ENCODE measurements at places on chromosomes 3 and 15.

DNA sequence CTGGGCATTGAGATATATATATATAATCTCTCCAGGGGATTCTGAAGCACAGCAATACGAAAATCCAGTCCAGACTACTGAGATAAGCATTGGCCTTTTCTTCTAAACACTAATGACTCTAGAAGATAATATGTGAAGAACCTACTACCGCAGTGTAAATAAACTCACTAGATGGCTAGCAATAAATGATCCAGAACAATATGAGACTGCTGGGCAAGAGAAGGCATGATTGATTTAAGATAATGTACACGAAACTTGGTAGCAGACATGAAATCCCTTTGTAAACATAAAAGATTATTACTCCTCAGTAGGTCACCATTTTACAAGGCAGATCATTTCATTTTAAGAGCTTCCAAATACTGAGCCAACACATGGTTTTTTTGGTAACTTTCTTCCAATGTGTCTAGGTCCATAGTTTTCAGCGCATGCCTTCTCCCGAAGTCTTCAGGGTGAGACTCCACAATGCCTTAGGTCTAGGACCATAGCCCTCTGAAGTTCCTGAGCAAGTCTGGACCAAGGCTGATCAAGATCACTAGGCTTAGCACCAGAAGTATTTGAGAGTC, 193.2 kb downstream of the LRRN1 start:
- DNase-seq, result no peak

GRCh38 chr15:85583923-85584390, 203.6 kb downstream of the AKAP13 start:
- DNase-seq, result no peak

GRCh38 chr3:56864918-56865524, 63.3 kb upstream of the ARHGEF3 start:
- DNase-seq, result no peak

DNA sequence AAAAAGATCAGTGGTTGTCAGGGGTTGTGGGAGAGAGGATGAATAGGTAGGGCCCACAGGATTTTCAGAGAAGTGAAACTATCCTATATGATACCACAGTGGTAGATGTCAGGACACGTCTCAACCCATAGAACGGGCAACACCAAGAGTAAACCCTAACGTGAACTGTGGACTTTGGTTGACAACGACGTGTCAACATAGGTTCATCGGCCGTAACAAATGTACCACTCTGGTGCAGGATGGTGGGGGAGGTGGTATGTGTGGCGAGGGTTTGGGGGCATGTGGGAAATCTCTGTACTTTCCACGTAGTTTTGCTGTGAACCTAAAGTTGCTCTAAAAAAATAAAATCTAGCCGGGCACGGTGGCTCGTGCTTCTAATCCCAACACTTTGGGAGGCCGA, 13.0 kb upstream of the PIGZ start:
- DNase-seq, result no peak

GRCh38 chr3:98814817-98815420, 51.8 kb downstream of the ST3GAL6 start:
- no peak for DNase-seq

DNA sequence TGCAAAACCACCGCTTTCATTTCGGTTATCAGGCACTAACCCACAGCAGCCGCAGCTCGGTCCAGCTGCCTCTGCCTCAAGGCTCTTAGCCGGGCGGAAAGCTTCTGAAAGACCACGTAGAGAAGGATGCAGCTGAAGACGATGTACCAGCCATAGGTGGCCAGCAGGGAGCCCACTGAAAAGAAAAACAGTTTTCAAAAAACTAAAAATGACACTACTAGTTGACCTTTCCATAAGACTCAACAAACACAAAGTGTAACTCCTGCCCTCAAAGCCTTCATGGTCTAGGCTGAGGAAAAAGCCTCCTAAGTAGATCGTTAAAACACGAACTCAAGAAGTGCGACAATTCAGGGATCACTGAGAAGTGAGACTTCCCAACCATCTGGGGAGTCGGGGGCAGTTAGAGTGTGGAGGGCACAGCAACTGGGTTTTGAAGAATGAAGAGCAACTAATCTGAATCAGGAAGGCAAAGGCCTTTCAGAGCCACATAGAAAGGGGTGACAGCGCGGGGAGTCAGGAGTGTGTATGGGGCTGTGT, 716 bp downstream of the SELENOS start:
- DNase-seq, result no peak

GRCh38 chr3:194396859-194397756, 2.0 kb downstream of the GP5 start:
- peak; percentile 15 for DNase-seq

- DNase-seq, result no peak
Observed at GRCh38 chr3:76025561-76025960, 240.2 kb upstream of the ZNF717 start.
